Putamen (tissue), 1 donor: ENCODE measurements at places on chromosomes 4 and X.
A peak's percentile ranks its signal among the peaks of the same experiment; 100 is the strongest.

- DNase-seq = no peak
Observed at GRCh38 chrX:17499512-17499911, 124.5 kb downstream of the NHS start.

GRCh38 chr4:77819843-77820648, 878 bp upstream of the CNOT6L start:
- DNase-seq = peak; percentile 95

GRCh38 chrX:15343075-15343476, 7.8 kb upstream of the PIGA start:
- DNase-seq = no peak

DNA sequence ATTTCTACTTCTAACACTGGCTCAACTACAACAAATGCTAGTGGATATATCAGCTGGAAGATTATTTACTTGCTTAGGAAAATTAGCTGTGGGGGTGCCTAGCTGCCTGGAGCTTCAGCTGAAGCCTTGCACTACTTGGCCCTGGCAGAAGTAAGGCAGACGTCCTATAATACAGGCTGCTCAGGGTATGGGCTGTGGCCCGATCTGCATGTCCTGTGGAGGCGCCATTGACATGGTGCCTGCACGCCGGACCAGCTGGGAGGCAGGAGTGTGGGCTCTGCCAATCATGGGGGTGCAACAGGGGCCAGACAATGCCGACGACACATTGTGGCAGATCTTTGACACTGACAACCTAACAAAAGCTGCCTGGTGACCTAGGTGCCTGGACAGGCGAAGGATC, 31.6 kb upstream of the UCP1 start:
- DNase-seq = no peak
